ENCODE measurements at places on chromosomes 13 and 19.

- no peak for DNase-seq
Measured at GRCh38 chr13:91468301-91468700, 69.9 kb downstream of the GPC5 start.

- no peak for DNase-seq
Measured at GRCh38 chr13:98324105-98324504, 147.0 kb upstream of the RNF113B start.

DNA sequence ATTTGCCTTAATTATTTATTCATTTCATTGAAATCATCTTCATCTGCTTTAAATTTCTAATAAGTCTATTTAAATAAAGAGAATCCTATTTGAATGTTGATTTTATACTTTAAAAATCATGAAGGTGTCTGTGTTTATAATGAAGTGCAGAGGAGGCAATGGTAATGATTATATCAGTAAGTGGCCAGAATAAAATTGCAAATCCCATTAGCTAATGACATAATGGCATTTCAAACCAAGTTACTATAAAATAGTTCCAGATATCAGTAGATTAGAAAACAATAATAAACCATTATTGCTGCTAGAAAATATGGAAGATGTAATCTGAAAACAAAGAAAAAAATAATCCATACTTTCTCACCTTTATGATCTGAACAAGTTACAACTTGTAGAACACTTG is 647.8 kb upstream of the KLHL1 start:
- DNase-seq: no peak

DNA sequence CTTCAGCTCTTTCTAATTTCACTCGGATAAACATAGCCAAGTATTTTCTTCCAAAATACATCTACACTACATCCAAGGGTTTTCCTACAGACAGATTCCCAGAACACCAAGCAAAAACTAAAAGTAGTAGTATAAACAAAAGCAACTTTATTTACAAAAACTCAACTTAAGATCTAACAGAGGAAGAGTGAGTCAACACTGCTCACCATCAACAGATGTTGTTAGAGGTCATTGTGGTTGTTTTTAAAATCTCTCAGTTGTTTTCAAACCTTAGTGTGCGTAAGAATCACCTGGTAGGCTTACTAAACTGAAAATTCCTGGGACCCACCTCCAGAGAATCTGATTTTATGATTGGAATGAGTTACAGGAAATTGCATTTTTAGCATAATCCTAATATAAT is 631.7 kb upstream of the SGCG start:
- no peak for DNase-seq

DNA sequence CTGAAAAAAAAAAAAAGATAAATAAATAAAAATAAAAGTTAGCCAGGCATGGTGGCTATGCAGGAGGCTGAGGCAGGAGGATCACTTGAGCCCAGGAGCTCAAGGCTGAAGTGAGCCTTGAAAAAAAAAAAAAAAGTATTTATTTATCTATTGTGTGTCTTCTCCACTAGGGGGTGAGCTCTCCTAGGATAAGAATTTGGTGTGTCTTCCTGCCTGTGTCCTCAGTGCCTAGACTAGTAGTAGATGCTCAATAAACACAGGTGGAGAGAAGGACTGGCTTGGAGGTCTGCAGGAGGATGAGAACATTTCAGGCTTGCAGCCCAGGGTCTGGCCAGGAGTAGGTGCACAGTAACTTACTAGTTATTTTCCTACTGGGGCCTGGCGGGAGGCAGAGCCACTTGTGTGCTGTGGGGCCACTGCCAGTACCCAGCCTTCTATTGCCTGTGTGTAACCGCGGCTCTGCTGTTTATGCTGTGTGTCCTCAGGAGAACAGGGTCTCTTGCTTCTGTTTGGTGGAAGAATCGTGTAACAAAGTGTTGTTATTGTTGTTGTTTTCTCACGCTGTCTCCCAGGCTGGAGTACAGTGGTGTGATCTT is 5.4 kb downstream of the LMTK3 start:
- DNase-seq: no peak

GRCh38 chr13:79847882-79848592 is 367.1 kb downstream of the NDFIP2 start:
- DNase-seq: peak; percentile 30

- DNase-seq: peak; percentile 26
Measured at GRCh38 chr13:32471187-32471922, 43.4 kb upstream of the N4BP2L1 start.

- no peak for DNase-seq
Measured at GRCh38 chr13:50598338-50598737, 245.2 kb downstream of the DLEU7 start.

DNA sequence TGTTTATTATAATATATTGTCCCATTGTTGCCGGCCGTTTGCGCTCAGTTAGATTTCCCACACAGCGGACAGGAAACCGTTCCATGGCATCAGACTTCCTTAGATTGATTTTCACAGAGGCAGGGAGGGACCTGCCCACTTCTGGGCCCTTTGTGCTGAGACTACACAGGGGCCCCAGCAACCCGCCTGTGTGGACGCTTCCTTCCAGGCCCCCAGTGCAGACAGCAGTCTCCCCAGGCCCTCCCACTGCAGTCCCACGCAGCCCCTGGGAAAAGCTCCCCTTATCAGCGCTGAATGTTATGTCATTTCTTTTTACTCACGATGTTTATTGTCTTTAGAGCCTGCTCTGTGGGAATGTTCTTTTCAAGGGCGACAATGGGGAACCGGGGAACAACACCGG is 351.7 kb upstream of the ARGLU1 start:
- DNase-seq: no peak

DNA sequence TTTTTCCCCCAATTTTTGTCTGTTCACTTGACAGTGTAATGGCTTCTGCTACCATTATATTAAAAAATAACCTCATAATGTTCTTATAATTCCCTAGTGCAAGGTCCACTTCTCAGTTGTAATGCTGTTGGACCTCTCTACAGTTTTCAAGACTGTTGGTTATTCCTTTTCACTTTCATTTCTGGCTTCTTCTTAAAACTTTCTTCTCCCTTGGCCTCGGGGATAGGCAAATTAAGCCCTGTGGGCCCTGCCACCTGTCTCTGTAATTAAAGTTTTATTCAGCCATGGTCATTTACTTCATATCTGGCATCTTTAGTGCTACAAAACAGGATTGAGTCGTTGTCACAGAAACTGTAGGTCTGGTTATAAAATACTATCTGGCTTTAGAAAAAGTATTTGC is 313.5 kb downstream of the KLF12 start:
- no peak for DNase-seq

DNA sequence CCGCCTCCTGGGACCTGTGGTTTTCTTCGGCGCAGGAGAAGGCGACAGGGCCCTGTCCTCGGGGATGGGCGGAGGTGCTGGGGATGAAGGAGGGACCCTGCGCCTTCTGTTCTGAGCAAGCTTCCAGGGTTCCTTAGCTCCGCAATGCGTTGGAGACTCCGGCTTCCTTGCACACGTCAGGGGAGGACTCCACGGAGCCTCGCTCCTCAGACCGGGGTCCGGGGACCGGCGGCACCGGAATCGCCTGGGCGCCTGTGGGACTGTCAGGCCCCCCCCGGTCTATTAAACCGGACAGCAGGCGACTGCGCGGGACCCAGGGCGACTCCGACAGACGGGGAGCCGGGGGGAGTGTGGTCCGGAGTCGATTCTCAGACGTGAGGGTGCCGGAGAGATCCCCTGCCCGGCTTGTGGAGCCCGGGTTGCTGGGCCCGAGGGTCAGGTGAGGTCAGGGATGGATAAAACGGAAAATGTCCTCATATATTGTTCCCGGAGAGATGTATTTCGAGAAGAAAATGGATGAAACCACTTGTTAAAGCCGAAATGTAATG is 227.4 kb downstream of the TEX29 start:
- DNase-seq: no peak

GRCh38 chr13:73607489-73608156 is 526.6 kb downstream of the KLF12 start:
- no peak for DNase-seq

DNA sequence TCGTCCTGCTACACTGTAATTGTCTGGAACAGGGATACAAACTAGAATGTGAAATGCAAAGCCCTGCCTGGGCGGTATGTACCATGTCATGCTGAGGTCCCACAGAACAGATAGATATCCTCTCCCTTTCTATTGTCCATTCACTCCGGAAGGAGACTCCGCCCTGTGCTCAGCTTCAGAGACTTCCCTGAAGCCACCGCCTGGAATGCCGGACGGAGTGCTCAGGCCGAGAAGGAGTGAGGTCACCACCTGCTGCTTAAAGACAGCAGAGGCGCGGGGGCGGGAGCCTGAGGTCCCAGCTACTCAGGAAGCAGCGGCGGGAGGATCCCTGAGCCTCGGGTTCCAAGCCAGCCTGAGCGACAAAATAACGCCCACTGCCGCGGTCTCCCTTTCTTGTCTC is 890 bp upstream of the ZNF611 start:
- DNase-seq: peak; percentile 29

- no peak for DNase-seq
Measured at GRCh38 chr19:6475321-6476108, 6.1 kb downstream of the DENND1C start.

GRCh38 chr13:113078902-113079780 is 26.4 kb upstream of the F7 start:
- peak; percentile 36 for DNase-seq

DNA sequence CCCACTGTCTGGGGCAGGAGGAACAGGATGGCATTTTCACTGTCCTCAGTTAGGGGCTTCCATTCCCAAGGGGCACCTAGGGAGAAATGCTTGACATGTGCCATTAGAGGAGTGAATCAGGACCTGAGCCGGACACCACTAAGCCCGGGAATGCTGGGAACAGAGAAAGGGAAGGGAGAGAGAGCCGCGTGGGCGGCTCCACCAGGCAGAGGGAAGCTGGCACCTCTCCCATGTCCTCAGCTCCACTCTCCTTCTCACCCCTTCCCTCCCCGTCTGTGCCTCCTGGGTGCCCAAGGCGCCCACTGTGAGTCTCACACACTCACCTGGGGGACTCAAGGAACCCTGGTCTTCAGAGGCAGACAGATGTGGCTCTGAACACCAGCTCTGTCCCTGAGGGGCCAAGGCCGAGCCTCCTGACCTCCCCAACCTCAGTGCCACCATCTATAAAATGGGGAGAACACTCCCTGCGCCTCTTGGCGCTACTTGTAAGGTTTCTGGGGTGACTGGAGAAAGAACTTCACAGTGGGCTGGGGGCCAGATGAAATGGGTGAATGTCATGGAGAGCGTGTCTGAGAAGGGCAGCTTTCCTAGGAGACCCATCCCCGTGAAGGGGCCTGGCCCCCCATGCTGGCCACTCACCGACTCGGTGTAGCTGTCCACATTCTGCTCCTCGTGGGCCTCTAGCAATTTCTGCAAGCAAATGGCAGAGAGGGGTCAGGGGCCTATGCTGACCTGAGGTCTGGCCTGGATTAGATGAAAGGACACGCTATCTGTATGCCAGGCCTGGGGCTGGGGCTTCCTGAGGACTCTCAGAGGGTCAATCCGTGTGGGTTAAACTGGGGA is 5.3 kb upstream of the KPTN start:
- no peak for DNase-seq

DNA sequence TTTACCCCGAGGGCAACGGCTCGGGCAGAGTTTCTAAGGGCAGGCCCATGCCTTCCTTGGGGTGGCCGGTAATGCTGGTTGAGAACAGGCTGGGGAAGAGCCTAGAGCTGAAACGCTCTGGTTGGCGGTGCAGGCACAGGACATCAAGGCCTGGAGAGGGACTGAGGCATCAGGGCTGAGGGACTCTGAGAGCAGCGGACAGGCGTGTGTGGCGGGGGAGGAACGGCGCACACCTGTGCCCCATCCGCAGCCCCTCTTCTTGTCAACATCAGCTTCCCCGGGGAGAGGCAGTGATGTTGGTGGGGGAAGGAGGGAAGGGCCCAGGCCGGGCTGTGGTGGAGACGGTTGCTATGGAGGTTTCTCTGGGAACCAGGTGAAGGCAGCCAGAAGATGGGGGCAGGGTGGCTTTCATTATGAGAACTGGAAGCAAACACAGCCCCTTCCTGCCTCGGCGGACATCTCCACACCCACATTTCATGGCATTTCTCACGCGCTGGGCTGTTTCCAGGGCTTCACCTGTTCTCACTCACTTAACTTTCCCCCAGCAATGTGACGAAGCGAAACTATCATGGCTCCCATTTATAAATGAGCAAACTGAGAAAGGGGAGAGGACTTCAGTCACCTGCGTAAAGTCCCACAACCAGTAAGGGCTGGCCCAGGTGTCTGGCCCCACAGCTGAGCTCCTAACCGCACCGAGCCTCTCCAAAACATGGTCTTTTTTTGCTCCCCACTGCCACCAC is 8.2 kb upstream of the ATF5 start:
- DNase-seq: no peak

GRCh38 chr13:50457415-50458393 is 385.8 kb downstream of the DLEU7 start:
- DNase-seq: no peak

- DNase-seq: peak; percentile 37
Measured at GRCh38 chr19:18044825-18045304, 36.9 kb downstream of the ARRDC2 start.

DNA sequence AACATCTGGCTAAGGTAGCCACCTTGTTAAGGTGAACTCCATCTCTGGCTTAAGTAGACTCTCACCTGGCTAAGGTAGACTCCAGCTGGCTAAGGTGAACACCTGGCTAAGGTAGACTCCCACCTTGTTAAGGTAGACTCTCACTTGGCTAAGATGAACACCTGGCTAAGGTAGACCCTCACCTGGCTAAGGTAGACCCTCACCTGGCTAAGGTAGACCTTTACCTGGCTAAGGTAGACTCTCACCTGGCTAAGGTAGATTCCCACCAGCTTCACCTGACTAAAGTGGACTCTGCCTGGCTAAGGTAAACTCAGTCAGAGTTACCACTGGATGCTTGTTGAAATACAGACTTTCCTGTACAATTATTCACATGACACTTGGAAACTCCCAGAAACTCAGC is 23.6 kb downstream of the PIN1 start:
- no peak for DNase-seq

Measured in midbrain (tissue), 1 donor.